Colonic mucosa (tissue), 4 donors: ENCODE measurements at places on chromosomes 12 and 14. TPM values are rescaled to one million over a fixed set of nuclear protein-coding genes. Genes with fewer than 3 reads are reported as not detected.

- H3K4me1 ChIP-seq = no peaks in the 10 kb centered on the region
- H3K4me3 ChIP-seq = no peak overlapping the region
- no peak overlapping the region for H3K27ac ChIP-seq
- H3K36me3 ChIP-seq = no peaks in the 10 kb centered on the region
- no peak for DNase-seq
Observed at GRCh38 chr12:44240186-44240585, 404.3 kb downstream of the TMEM117 start.

DNA sequence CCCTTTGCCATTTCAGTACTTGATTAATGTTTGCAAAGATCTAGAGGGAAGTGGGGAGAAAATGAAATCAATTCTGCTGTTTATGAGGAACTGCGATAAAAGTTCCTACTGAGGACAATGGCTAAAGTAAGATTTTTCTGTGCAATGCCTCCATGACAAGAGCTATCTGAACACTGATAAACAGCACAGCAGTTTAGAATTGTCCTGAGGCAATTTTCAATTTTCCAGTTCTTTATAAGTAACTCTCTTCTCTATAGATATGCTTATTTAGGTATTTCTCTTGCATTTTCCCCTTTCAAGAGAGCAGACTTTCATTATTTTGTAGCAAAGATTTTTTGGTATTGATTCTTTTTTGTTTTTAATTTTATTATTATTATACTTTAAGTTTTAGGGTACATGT is 34.6 kb upstream of the TMTC2 start:
- H3K36me3 ChIP-seq = no peaks in the 10 kb centered on the region
- H3K4me3 ChIP-seq = no peak overlapping the region

GRCh38 chr12:22037947-22038346 is 8.1 kb upstream of the CMAS start:
- DNase-seq = no peak
- H3K36me3 ChIP-seq = no peaks in the 10 kb centered on the region
- H3K4me1 ChIP-seq = peaks cover 6% of the 10 kb centered on the region
- no peak overlapping the region for H3K4me3 ChIP-seq
- H3K27ac ChIP-seq = no peak overlapping the region
- H3K27me3 ChIP-seq = no peaks in the 10 kb centered on the region

DNA sequence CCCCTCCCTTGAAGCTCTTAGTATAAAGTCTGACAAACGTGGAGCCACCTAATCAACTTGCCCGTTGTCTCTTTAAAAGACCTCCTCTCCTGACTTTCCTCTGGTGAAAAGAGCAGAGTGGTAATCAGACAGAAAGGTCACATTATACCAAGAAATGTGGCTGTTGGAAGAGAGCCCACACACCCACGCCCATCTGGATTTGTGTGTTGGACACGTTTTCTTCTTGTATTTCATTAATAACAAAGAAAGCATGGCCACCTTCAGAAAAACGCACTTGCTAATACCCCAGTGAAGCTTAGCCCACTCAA is 41.3 kb downstream of the CCDC60 start:
- H3K4me1 ChIP-seq = no peaks in the 10 kb centered on the region
- no peak overlapping the region for H3K27ac ChIP-seq
- no peaks in the 10 kb centered on the region for H3K27me3 ChIP-seq
- DNase-seq = no peak
- no peak overlapping the region for H3K4me3 ChIP-seq

DNA sequence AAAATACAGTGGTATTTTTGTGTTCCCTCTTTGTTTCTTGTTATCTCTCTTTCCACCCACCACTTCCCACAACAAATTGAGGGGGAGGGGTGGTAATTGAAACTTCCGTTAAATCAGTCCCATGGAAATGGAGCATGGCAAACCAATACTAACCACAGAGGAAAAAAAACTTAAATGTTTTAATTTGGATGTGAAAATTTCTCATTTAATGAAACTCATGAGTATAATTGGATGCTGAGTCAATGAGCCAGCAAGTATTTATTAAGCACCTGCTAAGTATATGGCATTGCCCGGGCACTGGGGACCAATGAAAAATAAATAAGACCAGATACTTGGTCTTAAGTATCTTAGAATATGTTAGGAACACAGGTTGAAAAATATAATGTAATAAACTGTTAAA is 147.5 kb downstream of the KCNH5 start:
- H3K27me3 ChIP-seq = no peaks in the 10 kb centered on the region
- no peak for DNase-seq
- H3K4me3 ChIP-seq = no peak overlapping the region
- H3K4me1 ChIP-seq = no peaks in the 10 kb centered on the region
- H3K27ac ChIP-seq = no peak overlapping the region

GRCh38 chr12:75747572-75748021 is 236.2 kb upstream of the KRR1 start:
- H3K4me3 ChIP-seq = no peak overlapping the region
- no peaks in the 10 kb centered on the region for H3K27me3 ChIP-seq
- H3K36me3 ChIP-seq = no peaks in the 10 kb centered on the region
- DNase-seq = no peak

DNA sequence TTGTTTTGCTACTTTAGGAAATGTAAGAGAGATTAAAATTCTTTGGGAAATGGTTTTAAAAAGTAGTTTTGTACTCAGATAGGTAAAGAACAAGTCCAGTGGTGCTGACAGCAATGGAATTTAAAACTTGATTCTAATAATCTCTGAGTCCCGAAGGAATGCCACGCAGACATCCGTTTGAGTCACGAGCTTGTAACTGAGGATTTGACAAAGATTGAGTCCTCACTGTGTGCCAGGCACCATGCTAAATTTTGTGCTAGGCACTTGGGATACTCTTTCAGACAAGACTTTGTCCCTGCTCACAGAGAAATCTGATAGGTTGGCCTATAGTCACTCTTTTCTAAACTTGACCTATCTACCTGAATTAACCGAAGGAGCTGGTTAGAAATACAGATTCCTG is 12.7 kb downstream of the FLRT2 start:
- H3K27ac ChIP-seq = no peak overlapping the region
- no peaks in the 10 kb centered on the region for H3K36me3 ChIP-seq
- no peaks in the 10 kb centered on the region for H3K27me3 ChIP-seq
- no peak overlapping the region for H3K4me3 ChIP-seq
- DNase-seq = no peak

- H3K36me3 ChIP-seq = no peaks in the 10 kb centered on the region
- DNase-seq = no peak
- H3K27me3 ChIP-seq = no peaks in the 10 kb centered on the region
- no peaks in the 10 kb centered on the region for H3K4me1 ChIP-seq
Observed at GRCh38 chr12:116604178-116604895, 45.2 kb downstream of the MAP1LC3B2 start.

- no peaks in the 10 kb centered on the region for H3K4me1 ChIP-seq
- no peak for DNase-seq
- H3K36me3 ChIP-seq = no peaks in the 10 kb centered on the region
Observed at GRCh38 chr12:71594214-71594948, 69.3 kb downstream of the ZFC3H1 start.

DNA sequence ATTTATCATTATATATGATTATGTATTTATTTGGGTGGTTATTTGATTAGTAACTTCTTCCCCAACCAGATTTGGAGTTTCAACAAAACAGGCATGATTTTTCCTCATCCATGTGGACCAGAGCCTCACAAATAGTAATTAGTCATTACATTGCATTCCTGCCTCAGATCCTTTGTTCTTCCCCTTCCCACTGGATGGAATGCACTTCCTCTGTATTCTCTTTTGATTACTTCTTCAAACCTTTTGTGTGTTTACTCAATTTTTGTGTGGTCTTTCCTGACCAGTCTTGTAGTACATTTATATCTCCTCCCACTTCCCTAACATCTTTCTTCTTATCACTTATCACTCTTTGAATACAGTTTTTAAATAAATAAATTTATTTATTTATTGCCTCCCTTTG is 15.5 kb downstream of the SYT1 start:
- no peak overlapping the region for H3K4me3 ChIP-seq
- no peak overlapping the region for H3K27ac ChIP-seq
- no peak for DNase-seq
- H3K36me3 ChIP-seq = no peaks in the 10 kb centered on the region
- H3K4me1 ChIP-seq = no peaks in the 10 kb centered on the region

DNA sequence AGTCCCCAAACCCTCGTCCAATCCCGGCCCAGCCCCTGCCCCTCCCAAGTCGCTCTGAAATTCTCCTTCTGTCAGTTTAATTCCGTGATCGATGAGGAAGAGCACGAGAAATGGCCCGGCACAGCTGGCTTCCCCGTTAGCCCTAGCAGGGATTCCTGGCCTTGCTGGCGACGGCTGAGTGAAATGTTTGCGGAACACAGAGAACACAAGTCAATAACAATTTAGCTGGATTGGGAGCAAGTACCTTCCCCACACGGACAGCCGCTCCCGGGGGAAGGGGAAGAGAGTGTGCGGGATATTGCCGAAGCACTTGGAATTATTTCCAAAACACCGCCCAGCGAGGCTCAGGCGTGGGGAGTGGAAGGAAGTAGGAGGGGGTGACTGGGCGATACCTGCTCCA is 134.6 kb downstream of the RBM19 start:
- H3K27me3 ChIP-seq = no peaks in the 10 kb centered on the region
- no peak overlapping the region for H3K27ac ChIP-seq
- H3K4me1 ChIP-seq = no peaks in the 10 kb centered on the region
- no peaks in the 10 kb centered on the region for H3K36me3 ChIP-seq
- no peak overlapping the region for H3K4me3 ChIP-seq

- peak; percentile 40 for DNase-seq
- H3K27ac ChIP-seq = peak overlapping the region; percentile 89
- H3K36me3 ChIP-seq = no peaks in the 10 kb centered on the region
- H3K27me3 ChIP-seq = no peaks in the 10 kb centered on the region
- H3K4me3 ChIP-seq = peak overlapping the region; percentile 74
- H3K4me1 ChIP-seq = peaks cover 6% of the 10 kb centered on the region
Observed at GRCh38 chr14:59482541-59483331, 1.5 kb downstream of the L3HYPDH start.

DNA sequence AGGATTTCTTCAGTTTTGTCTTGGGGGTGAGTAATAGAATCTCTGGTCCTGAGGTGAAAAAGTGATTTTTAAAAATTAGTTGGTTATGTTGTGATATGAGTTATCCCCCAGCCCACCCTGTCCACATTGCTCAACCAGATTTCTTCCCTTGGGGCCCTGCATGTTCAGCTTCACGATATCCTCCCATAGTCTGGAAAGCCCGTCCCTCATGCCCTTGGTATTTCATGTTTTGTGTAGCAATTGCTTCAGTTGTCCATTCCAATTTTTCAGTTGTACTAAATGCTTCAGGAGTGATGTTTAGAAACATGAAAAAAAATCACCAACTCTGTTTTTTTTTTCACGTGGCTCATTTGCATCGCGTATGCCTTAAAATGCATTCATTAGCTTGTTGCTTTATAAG is 17.5 kb upstream of the BICD1 start:
- no peak overlapping the region for H3K4me3 ChIP-seq
- H3K27me3 ChIP-seq = no peaks in the 10 kb centered on the region
- no peaks in the 10 kb centered on the region for H3K36me3 ChIP-seq
- no peak for DNase-seq

GRCh38 chr12:104482113-104482512 is 25.4 kb downstream of the CHST11 start:
- no peaks in the 10 kb centered on the region for H3K36me3 ChIP-seq
- no peak for DNase-seq
- H3K27ac ChIP-seq = no peak overlapping the region
- H3K27me3 ChIP-seq = no peaks in the 10 kb centered on the region
- H3K4me3 ChIP-seq = no peak overlapping the region

DNA sequence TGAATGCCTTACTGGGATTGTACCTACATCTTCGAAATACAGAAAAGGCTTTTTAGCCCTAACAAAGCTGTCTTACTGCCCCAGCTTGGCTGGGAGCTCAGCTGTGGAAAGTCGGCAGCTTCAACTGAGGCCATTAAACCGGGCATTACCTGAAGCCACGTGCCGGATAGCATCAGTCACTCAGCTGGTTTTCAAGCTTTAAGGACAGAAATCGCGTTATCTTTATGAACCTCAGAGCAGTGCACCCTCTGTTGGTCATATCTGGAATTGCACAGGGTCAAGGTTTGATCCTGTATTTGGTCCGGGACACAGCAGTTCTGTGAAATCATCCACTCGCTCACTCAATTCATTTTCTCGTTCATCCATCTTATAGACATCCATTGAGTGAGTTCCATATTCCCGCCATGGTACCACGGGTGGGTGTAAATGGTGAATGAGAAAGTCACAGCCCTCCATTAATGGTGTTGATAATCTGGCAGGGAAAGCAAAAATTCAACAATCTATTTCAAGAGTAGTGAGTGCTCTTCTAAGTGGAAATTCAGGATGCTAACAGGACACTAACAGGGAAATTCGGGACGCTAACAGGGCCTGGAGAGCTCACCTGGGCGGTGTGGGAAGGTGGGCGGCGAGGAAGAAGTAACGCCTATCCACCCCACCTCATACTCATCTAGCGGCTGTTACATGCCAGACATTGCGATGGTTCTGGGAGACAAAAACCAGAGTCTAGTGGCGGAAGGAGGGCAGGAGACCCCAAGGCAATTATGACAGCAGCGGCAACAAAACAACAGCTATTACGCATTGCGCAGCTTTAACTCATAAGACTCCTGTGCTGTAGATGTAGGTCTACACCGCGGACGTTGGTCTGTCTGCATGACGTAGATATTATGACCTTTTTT is 60.6 kb upstream of the TCL1A start:
- no peak overlapping the region for H3K4me3 ChIP-seq
- no peaks in the 10 kb centered on the region for H3K4me1 ChIP-seq
- H3K36me3 ChIP-seq = no peaks in the 10 kb centered on the region
- H3K27me3 ChIP-seq = no peaks in the 10 kb centered on the region
- peak; percentile 47 for DNase-seq

GRCh38 chr12:124109760-124110159 is 136.7 kb downstream of the ZNF664 start:
- DNase-seq = no peak
- H3K36me3 ChIP-seq = no peaks in the 10 kb centered on the region
- no peaks in the 10 kb centered on the region for H3K4me1 ChIP-seq
- no peaks in the 10 kb centered on the region for H3K27me3 ChIP-seq
- H3K4me3 ChIP-seq = no peak overlapping the region
- H3K27ac ChIP-seq = no peak overlapping the region

GRCh38 chr12:10847744-10848143 is 1.5 kb downstream of the PRR4 start:
- no peaks in the 10 kb centered on the region for H3K4me1 ChIP-seq
- H3K4me3 ChIP-seq = no peak overlapping the region
- no peak for DNase-seq
- H3K27me3 ChIP-seq = no peaks in the 10 kb centered on the region
- no peaks in the 10 kb centered on the region for H3K36me3 ChIP-seq

The HSP90B1 gene
- 1,207 TPM for total RNA-seq

The ST8SIA1 gene
- 2.7 TPM for total RNA-seq

The ZNF410 gene
- total RNA-seq = 38.7 TPM

The OR10P1 gene
- not detected for total RNA-seq

The RDH16 gene
- total RNA-seq = 0.16 TPM

The P2RX7 gene
- 0.62 TPM for total RNA-seq

The MSRB3 gene
- 29.6 TPM for total RNA-seq

The THAP2 gene
- total RNA-seq = 3.8 TPM

The SETD3 gene
- total RNA-seq = 69.4 TPM
